Left lung (tissue), 14 donors: ENCODE measurements at places on chromosomes 5 and 9. TPM values are rescaled to one million over a fixed set of nuclear protein-coding genes. Genes with fewer than 3 reads are reported as not detected.

The NACC2 gene
- total RNA-seq = 29.5 TPM

The ZFP37 gene
- total RNA-seq = 1.8 TPM

DNA sequence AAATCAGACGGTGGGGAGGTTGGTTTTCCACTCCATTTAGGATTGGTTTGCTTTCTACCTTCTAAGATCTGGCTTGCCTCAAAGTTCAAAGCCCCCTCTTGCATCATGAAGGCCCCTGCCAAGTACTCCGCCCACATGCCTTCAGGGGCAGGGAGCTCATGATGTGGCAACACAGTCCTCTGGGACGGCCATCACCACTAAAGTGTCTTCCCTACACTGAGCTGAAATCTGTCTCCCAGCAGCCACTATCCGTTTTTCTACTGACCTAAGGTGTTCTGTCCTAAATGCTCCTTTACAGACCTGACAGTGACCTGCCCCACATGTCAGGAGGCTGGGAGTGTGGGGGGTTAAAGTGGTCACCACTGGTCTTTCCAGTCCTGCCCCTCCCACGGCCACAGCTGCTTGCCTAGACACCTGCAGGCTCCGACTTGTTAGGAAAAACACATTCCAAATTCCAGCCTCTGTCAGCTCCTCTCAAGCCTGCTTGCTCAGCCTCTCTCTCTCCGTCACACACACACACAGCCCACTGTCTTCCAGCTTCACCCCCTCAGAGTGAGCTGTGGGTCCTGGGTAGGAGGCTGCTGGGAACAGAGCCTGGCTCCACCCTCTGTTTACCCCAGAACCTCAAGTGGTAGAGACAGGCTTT, 44.9 kb downstream of the SHB start:
- peak; percentile 53 for DNase-seq

GRCh38 chr9:16013366-16013765, 460.5 kb downstream of the CCDC171 start:
- no peak for DNase-seq

- no peak for DNase-seq
Observed at GRCh38 chr5:74623748-74624408, 16.6 kb downstream of the ENC1 start.

GRCh38 chr9:80500300-80500699, 928.5 kb downstream of the TLE4 start:
- no peak for DNase-seq

DNA sequence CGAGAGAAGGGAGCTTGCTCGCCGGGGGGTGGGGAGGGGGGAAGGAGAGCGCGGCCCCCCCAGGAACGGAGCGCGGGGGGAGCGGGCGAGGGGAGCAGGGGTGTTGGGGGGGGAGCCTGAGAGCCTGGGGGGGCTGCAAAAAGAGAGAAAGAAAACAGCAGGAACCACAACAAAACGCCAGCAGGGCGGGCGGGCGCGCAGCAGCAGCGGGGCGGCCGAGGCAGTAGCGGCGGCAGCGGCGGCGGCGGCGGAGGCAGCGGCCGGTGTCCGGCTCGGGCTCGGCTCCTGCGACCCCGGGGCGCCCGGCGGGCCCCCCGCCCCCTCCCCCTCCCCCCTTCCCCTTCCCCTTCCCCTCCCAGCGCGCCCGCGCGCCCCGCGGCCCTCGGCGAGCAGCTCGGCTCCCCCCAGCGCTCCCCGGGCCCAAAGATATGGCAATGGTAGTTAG, 1.6 kb downstream of the NR2F1 start:
- DNase-seq = no peak

GRCh38 chr9:109391176-109391575, 70.3 kb upstream of the EPB41L4B start:
- peak; percentile 21 for DNase-seq
